ENCODE measurements at places on chromosomes 16 and 17. TPM values are rescaled to one million over a fixed set of nuclear protein-coding genes. Genes with fewer than 3 reads are reported as not detected.

DNA sequence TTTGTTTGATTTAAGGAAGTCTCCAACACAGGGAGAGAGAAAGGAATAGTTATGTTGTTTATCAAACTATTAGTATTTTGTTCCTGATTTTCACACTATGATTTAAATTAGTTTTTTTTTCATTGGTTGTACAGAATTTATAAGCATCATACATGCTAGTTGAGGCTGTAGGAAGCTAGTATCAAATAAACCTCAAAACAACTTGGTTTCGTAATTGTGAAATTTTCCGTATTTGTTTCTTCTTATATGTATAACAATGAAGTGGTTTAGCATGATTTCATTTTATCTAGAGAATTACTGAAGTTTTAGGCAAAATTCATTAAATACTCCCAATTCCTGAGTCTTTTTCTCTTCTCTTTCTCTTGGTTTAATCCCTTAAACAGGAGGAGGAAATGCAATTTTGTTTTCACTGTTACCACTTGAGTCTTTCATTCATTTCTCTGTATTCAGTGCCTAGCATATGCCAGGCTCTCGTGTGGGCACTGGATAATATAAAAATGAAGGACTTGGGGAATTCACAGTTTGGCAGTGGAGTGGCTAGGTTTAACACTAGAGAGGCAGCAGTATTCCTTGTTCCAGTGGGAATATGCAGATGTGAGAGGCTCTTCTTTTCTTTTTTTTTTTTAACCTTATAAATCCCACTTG lies 1.8 kb downstream of the CYLD start:
- no peak for DNase-seq

Gene NCOR1
- polyA plus RNA-seq: 96.2 TPM

Gene SRCAP
- 62.5 TPM for polyA plus RNA-seq

DNA sequence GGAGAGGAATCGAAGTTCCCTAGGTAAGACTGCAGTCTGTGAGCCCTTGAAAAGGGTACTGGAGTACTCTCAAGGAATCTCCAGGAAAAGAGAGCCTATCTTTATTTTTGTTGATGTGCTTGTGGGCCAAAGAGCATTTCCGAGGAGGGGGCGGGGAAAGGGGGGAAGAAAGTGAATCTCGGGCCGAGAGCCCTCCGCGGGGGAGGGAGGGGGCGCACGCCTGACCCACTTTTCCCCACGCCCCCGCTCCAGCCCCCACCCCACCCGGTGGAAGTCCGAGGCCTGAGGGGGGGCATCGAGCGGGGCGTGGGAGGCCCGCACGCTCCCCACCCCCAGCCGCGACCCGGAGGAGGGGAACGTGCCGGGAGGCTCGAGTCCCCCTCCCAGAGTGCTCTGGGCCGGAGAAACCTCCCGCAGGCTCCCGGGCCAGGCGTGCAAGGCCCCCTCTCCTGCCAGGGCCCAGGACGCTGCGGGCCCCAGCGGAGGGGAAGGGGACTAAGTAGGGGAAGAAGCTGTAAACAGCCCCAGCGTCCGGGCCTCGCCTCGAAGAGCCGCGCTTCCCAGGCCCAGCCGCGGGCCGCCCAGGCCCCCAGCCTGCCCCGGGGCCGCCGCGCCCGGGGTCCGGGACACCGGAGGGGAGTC lies 444 bp downstream of the HELZ start:
- no peak for DNase-seq

Gene RFWD3
- 27.6 TPM for polyA plus RNA-seq

DNA sequence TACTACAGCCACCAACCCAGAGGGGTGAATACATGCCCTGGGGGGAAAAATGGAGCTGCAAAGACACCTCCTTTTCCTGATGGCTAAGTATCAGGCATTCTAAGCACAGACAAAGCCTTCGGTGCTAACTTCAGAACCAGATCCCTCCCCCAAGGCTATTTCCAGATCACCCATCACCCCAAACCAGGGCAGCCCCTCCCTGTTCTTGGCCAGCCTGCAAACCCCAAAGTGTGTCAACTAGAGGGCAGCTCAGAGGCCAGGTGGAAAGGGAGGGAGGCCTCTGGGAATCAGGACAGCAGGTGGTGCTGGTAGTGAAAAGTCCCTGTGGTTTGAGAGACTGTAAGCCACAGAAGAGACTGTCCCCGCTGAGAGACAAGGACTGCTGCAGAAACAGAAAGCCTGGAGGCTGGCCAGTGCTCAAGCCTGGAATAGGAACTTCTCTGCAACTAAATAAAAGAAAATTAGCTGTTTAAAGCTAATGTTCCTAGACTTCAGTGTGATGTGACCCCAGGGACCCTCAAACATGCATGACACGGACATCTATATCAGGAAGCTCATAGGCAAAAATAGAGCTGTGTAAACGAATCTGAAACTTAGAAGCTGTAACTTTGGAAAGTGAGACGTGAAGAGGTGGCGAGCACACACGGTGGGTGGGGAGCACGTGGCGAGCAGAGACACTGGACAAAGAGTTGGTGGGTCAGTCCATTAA lies 9.1 kb downstream of the TUBG1 start:
- no peak for DNase-seq

DNA sequence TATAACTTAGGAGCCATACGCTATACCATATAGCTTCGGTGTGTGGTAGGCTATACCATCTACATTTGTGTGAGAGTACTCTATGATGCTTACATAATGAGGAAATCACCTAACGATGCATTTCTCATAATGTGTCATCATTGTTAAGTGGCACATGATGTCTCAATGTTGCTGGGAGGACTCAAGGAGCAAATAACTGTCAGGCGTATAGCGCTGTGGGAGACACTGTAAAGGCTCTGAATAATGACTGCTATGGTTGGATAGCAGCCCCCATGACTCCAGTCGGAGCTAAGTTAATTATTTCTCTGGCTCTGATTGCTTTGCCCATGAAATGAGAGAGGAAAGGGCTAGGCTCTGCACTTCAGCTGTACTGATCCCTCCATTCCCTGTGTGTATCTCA lies 197.2 kb downstream of the RGS9 start:
- DNase-seq: no peak

- no peak for DNase-seq
Measured at GRCh38 chr17:59230764-59231163, 10.5 kb downstream of the GDPD1 start.

DNA sequence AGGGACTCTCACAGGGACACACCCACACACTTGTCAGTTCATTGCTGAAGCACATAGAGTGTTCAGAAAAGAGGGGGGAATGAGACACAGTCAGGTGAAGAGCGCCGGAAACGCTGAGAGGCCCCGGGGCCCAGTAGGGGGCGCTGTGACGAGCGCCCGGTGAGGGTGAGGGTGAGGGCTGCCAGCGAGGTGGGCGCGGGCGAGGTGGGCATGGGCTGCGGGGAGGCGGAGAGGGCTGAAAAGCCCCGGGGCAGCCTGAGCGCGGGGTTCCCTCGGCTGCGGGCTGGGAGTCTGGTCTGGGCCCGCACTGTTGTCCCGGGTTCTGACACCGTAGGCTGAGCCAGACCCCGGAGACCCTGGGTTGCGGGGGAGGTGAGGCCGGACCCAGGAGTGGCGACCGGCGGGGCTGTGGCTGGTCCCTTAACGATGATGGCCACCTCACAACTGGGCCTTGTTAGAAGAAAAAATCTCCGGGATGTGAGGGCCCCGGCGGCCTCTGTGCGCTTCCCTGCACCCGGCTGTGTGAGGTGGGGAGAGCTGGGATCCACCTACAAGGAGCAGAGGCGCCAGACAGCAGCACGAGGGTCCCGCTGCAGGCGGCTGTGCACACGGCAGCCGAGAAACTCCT lies 91.4 kb downstream of the C16orf78 start:
- no peak for DNase-seq

GRCh38 chr17:36926701-36927100 lies 10.6 kb upstream of the LHX1 start:
- no peak for DNase-seq

Gene STH
- polyA plus RNA-seq: not detected

All from left renal cortex interstitium (tissue), 4 donors.